ENCODE measurements at places on chromosomes 5 and 9.

GRCh38 chr9:117612317-117612716, 91.9 kb upstream of the TLR4 start:
- no peak for DNase-seq

GRCh38 chr9:73141282-73141681, 10.4 kb upstream of the ANXA1 start:
- no peak for DNase-seq

- DNase-seq = no peak
Measured at GRCh38 chr5:176178789-176179188, 59.4 kb upstream of the SIMC1 start.

DNA sequence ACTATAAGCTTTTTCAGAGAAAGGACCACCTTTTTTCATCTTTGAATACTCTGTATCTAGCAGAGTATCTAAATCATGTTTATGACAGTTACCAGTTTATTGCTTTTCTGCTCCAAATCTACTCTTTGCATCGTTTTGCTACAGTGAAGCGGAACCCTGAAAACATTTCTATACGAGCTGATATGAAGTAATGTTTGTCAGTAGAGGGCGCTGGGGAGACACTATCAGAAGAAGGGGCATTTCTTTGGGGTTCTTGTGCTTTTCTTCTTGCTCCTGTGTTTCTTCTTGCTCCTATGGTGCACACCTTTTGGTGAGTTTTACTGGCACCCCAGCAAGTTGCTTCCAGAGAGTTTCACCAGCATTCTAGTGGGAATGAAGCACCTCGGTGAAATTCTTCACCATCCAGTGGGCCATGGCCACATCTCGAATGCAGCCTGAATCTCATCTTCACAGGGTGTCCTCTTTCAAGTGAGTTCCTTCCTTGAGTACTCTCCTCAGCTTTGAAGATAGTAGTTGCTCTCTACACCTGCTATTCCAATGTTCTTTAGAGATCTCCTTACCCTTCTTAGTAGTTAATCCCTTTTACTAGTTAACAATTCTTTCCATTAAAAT, 98.4 kb downstream of the FGF1 start:
- DNase-seq = peak; percentile 18

GRCh38 chr5:149510136-149510535, 41.1 kb downstream of the CSNK1A1 start:
- no peak for DNase-seq

GRCh38 chr9:95226921-95227320, 90.6 kb downstream of the FANCC start:
- no peak for DNase-seq

DNA sequence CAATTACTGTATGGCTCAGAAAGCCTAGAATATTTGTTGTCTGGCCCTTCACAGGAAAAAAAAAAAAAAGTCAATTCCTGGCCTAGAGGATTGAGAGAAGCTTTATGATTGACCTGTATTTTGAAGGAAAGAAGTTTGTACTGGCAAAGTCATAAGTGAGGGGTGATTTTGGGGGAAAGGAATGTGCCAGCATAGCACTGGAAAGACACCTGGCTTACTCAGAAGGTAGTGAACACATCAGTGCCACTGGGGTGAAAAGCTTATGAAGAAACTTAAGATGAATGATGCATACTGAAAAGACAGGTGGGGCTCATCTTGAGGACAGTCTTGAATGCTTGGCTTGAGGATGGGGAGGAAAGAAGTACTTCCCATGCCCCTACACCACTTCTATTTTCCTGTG, 127.9 kb upstream of the RASA1 start:
- no peak for DNase-seq

GRCh38 chr9:98191671-98192502, 550 bp downstream of the CORO2A start:
- peak; percentile 23 for DNase-seq

- no peak for DNase-seq
Measured at GRCh38 chr5:61289241-61289640, 42.8 kb upstream of the ZSWIM6 start.

GRCh38 chr9:37996819-37997217, 72.2 kb downstream of the SHB start:
- DNase-seq = no peak

- no peak for DNase-seq
Measured at GRCh38 chr5:35066260-35066795, 18.6 kb upstream of the AGXT2 start.

Data from CD4-positive, alpha-beta T cell treated with Interleukin-15 for 4 hours (primary cell).